ENCODE measurements at places on chromosomes 12 and 14.

- DNase-seq = no peak
Observed at GRCh38 chr12:57370072-57370471, 60.8 kb downstream of the R3HDM2 start.

DNA sequence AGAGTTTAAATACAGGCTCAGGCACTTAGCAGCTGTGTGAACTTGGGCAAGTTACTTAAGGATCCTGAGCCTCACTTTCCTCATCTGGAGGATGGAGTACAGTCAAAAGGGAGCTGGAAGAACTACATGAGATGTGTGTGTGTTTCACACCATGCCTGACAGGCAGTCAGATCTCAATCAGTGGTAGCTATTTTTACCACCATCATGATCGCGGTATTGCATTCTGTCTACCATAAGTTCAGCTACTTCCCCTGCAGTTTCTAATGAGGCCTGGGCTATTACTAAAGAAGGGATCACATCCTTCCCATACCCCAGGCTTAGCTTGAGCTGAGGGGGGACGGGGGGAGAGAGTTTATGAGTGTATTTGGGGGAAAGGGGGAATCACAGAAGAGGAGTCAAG is 7.0 kb downstream of the AQP6 start:
- DNase-seq = no peak

GRCh38 chr12:124025661-124026060 is 52.6 kb downstream of the ZNF664 start:
- DNase-seq = no peak

- DNase-seq = no peak
Observed at GRCh38 chr14:92058006-92058917, 18.4 kb upstream of the TRIP11 start.

DNA sequence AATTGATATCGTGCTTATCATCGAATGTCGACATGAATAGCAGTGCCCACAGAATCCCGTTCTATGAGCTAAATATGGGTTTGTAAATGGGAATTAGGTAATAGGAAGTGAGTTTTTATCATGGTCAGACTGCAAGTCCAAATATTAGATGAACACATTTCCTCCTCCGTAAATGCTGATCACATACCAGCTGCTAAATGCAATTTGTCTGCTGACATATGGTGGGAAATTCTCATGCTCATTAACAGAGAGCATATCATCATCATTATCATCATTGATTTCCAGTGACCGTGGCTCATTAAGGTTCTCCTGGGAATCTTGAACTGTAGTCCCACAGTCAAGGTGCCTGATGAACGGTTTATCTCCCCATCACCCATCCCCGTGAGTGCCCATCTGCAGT is 998.8 kb upstream of the TMEM132C start:
- DNase-seq = no peak

- no peak for DNase-seq
Observed at GRCh38 chr12:74689929-74690328, 152.3 kb downstream of the ATXN7L3B start.

DNA sequence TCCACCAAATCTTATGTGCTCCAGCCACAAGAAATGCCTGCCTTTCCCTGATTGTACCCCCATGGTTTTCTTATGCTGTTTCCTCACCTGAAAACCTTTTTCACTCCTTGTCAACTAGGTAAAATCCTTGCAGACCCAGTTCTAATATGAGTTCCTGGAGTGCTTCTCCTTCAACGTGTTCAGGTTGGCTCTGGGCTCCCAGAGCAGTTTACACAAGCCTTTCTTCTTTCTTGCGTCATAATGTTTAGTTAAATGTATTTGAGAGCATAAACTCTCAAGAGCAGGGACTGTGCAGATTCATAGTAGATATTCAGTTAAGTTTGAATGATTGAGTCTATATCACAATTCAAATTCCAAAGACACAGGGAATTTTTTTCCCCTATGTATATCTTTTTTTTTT is 484.8 kb upstream of the CCDC196 start:
- DNase-seq = no peak

DNA sequence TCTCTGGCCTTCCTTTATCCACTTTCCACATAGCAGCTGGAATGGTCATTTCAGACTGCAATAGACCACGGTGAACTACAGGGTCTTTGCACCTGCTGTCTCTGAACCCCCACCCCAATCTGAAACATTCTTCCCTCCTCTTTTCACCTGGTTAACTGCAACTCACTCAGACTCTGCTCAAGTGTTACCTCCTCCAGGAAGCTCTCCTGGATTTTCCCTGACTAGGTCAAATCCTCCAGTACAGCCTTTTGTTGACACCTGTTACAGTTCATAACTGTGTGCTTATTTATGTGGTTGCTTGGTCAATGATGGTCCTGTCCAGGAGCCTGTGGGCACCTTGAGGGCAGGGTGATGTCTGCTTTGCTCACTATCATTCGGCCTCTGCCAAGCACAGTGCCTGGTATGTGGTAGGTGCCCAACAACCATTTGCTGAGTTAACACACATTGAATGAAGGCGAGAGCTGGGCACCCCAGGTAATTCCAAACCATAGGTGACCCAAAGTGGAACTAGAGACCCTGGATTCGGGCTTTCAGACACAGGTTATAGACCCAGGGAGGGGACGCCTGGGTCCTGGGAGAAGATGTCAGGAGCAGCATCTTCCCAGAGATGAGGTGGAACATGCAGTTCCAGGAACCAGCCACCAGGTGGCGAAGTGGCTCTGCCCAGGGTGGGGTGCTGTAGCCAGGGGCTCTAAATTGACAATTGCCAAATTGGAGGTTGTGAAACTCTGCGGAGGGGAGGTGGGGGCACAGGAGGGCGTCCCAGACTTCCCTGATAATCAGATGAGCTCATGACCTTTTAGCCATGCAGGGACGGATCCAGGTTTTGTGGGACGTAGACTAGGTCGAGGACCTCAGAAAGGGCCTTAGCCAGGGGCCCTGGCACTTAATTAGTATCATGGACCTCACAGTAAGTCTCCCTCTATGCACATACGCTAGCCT is 28.1 kb downstream of the TRPV4 start:
- no peak for DNase-seq

GRCh38 chr14:93955850-93956481 is 20.4 kb downstream of the ASB2 start:
- no peak for DNase-seq

GRCh38 chr14:58131386-58131785 is 20.6 kb downstream of the ARMH4 start:
- no peak for DNase-seq

DNA sequence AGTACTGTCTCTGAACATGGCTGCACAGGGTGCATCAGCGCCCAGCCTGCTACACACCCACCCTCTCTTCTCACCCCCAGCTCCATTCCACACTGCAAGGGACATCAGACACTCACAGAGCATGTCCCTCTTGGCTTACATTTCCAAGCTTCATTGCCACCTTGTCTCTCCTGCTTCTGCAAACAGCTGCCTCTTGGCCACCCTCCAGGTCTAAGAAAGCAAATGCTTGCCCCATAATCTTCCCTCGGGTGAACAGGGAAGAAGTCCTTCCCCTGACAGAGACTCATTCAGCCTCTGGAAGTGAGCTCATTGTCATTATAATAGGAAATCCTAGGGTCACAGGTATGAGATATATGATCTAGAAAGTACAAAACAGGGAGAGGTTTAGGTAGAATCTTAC is 505.2 kb downstream of the RMST start:
- DNase-seq = no peak

DNA sequence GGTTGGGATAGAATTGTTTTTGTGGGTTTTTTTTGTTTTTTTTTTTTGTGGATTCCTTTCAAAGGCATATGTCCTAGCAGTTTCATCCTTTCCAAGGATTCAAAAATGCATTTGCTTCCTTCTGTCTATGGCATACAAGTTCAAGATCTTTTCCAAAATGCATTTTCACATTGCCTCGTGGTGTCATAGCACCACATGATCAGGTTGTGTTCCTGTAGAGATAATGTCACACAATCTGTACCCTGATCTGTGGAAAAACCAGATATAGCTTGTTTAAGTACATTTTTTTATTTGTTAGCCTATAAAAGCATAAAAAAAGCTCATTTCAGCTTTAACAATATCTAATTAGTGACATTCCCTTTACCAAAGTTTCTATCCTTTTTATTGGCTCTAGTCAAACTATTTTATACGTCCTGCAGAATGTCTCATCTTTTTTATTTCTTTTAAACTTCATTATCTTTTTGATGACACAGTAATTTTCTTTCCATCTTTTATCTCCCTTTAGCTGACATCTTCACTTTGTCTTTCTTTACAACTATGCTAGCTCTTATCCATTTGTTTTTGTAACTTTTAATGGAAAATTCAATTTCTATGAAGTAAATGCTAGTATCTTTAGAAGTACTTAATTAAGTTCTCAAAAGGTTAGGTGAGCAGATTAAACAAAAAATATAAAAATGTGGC is 106.0 kb upstream of the NOVA1 start:
- no peak for DNase-seq

DNA sequence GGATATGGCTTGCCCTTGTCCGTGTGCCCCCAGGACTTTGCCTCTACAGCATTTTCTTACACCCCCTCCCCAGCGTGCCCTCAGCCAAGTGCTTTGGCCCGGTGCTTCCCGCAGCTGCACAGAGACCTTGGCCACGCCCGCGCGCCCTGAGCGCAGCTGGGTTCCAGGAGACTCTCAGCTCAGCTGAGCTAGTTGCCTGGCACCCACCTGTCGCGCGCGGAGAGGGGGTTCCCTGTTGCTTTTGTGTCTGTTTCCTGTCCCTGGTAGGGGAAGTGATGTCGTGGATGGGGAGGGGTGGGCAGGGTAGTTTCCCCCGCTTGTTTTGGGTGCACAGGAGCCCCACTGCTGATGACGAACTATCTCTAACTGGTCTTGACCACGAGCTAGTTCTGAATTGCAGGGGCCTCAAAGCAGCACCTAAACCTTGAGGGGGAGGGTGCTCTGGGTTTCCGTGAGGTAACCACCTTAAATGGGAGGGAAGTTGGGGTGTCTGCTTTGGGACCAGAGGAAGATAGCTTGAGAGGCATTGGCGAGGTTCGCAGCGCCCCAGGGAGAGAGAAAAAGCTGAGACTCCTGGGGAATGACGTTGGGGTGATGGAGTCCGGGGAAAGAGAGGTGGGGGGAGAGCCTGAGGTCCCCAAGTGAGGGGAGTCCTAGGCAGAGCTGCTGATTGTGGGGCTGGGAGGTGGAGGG is 1.5 kb downstream of the DIO3 start:
- no peak for DNase-seq

DNA sequence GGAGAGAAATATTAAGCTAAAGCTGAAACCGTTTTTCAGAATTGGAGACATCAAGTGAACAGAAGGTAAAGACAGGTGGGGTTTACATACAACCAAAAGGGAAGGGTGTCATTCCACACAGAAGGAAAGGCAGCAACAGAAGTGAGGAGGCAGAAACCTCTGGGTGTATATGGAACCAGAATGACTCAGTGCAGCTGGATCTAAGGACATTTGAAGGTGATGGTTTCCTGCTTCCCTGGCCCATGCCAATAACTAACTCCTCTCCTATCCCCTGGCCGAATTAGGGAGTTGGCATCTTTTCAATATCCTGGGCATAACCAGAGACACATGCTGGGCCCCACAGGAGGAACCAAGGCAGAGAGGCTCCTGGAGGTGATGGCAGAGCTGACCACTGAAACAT is 8.4 kb downstream of the NCKAP5L start:
- no peak for DNase-seq

- DNase-seq = peak; percentile 16
Observed at GRCh38 chr12:57803319-57803893, 15.1 kb downstream of the AVIL start.

GRCh38 chr14:31898838-31899528 is 178.1 kb upstream of the ARHGAP5 start:
- DNase-seq = no peak

GRCh38 chr12:45296046-45296586 is 80.2 kb downstream of the ANO6 start:
- no peak for DNase-seq

GRCh38 chr12:57739387-57739786 is 845 bp upstream of the AGAP2 start:
- no peak for DNase-seq

Measured in DMS 273 treated with DMSO at 0.1 percent for 48 hours (cell line).